ENCODE measurements at places on chromosomes 2 and 18. TPM values are rescaled to one million over a fixed set of nuclear protein-coding genes. Genes with fewer than 3 reads are reported as not detected.

- peaks cover 1% of the 10 kb centered on the region for H3K27me3 ChIP-seq
- H3K27ac ChIP-seq, result peak overlapping the region; percentile 33
- no peaks in the 10 kb centered on the region for H3K36me3 ChIP-seq
- peaks cover 22% of the 10 kb centered on the region for H3K4me1 ChIP-seq
Observed at GRCh38 chr18:46343931-46344372, 239.8 kb downstream of the HAUS1 start.

DNA sequence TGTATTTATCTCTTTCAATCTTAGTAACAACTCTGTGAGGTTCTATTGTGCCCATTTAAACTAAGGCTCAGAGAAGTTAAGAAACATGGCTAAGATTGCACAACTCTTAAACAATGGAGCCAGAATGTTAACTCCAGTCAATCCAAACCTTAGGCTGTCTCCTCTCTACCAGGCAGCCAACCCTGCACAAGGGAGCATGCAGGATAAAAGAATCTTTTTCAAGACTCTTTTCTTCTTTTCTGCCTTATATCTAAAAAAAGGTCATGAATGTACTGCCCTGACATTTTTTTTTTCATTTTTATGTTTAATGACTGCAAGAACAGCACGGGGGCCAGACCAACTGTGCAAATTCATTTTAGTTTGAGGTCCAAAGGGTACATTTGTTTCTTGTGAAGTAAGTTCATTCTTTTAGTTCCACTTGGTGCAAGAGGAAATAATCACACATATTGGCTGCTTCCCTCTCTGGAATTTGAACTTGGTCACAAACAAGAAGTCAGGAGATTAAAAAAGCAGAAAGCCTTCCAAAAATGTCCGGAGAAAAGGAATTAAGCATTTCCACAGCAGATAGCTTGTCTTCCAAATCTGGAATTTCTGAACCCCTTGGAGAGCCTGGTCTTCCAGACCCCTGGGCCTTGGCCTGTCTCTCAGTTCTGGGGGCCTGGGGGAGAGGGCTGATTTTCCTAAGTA lies 96.0 kb upstream of the RIOK3 start:
- H3K4me3 ChIP-seq, result no peak overlapping the region
- H3K27me3 ChIP-seq, result no peaks in the 10 kb centered on the region
- peaks cover 10% of the 10 kb centered on the region for H3K4me1 ChIP-seq
- peaks cover 10% of the 10 kb centered on the region for H3K36me3 ChIP-seq
- H3K27ac ChIP-seq, result no peak overlapping the region

The ZNF516 gene
- 2.7 TPM for total RNA-seq

The C2orf78 gene
- total RNA-seq, result not detected

DNA sequence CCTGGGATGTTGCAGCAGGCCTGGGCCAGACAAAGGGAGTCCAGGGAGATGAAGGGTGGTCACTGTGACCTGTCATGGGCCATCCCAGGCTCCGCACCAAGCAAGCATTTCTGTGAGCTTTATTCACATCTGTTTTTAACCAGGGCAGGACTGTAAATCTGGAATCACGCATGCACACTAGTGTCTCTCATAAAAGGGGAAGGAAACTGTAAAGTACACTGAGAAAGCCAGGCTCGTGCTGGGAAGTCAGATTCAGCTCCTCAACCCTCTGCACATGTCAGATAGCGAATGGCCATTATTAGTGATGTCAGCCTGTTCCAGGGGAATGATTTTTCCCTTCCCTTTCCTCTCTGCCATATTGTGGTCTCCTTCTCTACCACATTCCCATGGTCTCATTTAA lies 818.6 kb upstream of the RAB6C start:
- H3K27ac ChIP-seq, result no peak overlapping the region
- H3K27me3 ChIP-seq, result peaks cover 3% of the 10 kb centered on the region
- no peak for DNase-seq
- H3K36me3 ChIP-seq, result no peaks in the 10 kb centered on the region
- no peaks in the 10 kb centered on the region for H3K4me1 ChIP-seq
- no peak overlapping the region for H3K4me3 ChIP-seq

GRCh38 chr18:2083691-2084090 lies 487.6 kb downstream of the METTL4 start:
- no peak overlapping the region for H3K4me3 ChIP-seq
- no peak overlapping the region for H3K27ac ChIP-seq
- no peaks in the 10 kb centered on the region for H3K4me1 ChIP-seq
- H3K27me3 ChIP-seq, result no peaks in the 10 kb centered on the region

DNA sequence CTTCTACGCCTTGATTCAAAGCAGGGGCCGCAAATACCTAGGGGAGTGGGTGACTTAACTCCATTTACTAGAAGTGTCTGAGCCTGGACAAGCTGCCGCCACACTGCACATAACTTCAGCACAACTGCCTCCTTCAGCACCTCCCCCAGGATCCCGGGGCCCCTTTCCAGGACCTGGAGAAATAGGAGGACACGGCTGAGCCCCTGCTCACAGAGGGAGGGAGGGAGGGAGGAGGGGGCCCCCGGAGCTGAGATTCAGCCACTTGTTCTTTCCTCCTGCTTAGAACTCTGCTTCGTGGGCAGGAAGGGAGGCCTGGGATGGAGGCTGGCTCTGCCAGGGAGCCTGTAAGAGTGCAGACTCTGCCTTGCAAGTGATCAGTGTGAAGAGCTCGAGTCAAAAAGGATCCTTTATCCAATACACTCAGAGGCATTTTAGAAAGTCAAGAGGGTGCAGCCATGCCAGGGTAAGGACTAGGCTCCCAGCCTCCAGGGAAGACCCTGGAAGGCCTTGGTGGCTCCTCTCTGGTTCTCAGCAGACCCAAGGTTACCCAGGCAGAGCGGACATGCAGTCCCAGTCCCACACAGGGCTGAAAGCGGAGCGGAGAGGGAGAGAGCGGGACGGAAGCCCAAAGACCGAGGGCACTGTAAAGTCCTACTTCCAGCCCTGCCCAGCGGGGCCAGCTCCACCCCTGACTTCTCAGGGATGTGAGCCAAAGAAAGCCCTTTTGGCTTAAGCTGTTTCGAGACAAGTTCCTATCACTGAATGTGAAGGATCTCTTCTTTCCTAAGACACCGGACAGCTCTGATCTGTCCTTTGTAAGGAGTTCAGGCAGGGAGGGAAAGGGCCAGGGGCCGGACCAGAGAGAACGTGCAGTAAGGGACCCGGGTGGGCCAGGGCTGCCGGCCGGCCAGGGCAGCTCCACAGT lies 8.6 kb upstream of the ARMC9 start:
- H3K36me3 ChIP-seq, result no peaks in the 10 kb centered on the region
- H3K27ac ChIP-seq, result no peak overlapping the region
- DNase-seq, result peak; percentile 4
- no peaks in the 10 kb centered on the region for H3K4me1 ChIP-seq

The SKA1 gene
- total RNA-seq, result 46.0 TPM

The GALNT3 gene
- total RNA-seq, result 3.2 TPM

DNA sequence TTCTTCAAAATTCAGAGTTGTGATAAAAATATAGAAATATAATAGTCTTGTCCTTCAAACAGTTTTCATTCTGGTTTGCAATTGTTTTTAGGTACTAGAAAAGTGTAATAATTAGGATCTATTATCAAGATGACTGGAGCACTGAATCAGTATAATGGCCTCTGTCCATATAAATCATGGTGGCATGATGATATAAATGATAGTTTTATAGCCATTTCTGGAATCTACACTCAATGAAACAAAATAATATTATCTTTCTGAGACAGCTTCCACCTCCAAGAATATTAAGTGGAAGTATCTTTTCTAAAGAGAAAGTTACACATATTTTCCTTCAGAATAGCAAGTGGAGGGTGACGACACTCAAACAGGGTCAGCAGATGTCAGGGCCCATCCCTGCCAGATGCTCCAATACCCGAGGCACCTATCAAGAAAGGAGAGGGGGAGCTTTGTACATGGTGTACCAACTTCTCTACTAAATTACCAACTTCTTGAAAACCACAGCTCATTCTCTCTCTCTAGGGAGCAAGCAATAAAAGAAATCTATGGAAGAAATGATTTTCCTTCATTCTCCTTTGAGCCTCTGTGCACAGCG lies 882.7 kb upstream of the CHAC2 start:
- no peaks in the 10 kb centered on the region for H3K27me3 ChIP-seq
- H3K27ac ChIP-seq, result no peak overlapping the region
- no peak for DNase-seq
- H3K4me1 ChIP-seq, result no peaks in the 10 kb centered on the region
- no peaks in the 10 kb centered on the region for H3K36me3 ChIP-seq

DNA sequence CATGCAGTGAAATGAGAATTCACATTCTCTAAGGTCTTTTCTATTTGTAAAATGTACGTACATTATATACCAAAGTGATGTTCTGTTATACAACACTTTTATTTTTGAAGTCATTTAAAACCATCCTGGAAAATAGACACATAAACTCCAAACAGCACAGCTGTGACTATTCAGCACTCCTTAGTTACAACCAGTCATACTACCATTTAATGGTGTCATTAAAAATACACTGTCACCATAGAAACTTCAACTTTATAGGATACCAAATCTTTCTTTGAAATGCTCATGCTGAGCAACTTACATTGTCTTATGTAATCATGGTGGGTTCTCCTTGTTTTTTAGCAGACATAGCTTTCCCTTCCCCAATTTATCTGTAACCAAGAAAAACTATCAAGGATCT lies 85.3 kb downstream of the METTL4 start:
- no peaks in the 10 kb centered on the region for H3K4me1 ChIP-seq
- no peak overlapping the region for H3K4me3 ChIP-seq
- H3K27me3 ChIP-seq, result peaks cover 9% of the 10 kb centered on the region
- DNase-seq, result no peak
- H3K36me3 ChIP-seq, result no peaks in the 10 kb centered on the region

The TMEM247 gene
- not detected for total RNA-seq

GRCh38 chr2:46394649-46395510 lies 84.5 kb upstream of the TMEM247 start:
- H3K4me1 ChIP-seq, result peaks cover 21% of the 10 kb centered on the region
- no peak overlapping the region for H3K27ac ChIP-seq
- peaks cover 3% of the 10 kb centered on the region for H3K27me3 ChIP-seq
- no peaks in the 10 kb centered on the region for H3K36me3 ChIP-seq
- peak; percentile 44 for DNase-seq

- no peak overlapping the region for H3K4me3 ChIP-seq
- H3K36me3 ChIP-seq, result no peaks in the 10 kb centered on the region
- no peak overlapping the region for H3K27ac ChIP-seq
Observed at GRCh38 chr2:180222644-180223043, 215.5 kb upstream of the CWC22 start.

The NYAP2 gene
- total RNA-seq, result not detected

The ACTR3 gene
- total RNA-seq, result 668 TPM

Data from activated CD4-positive, alpha-beta memory T cell treated with anti-CD3 and anti-CD28 coated beads for 36 hours (primary cell).